ENCODE measurements at places on chromosomes 1 and 21.

- DNase-seq = peak; percentile 20
Measured at GRCh38 chr1:150235294-150235851, 539 bp downstream of the ANP32E start.

- DNase-seq = no peak
Measured at GRCh38 chr1:178951600-178951999, 74.1 kb upstream of the FAM20B start.

DNA sequence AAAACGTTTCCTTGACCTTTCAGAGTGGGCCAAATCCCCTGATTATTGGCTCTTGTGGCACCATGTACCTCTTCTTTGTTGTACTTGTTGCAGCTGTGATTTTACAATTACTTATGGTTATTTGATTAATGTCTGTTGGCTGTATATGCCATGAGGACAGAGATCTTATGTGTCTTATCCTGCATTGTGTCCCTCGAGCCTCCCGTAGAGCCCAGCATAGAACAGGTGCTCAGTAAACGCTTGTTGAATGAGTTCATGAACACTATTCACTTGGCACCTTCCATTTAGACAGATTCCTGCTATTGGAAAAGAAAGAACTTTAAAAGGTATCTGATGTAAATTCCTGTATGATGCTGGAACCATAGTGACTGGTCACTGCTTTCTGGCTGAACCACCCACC lies 48.4 kb downstream of the PGM1 start:
- DNase-seq = no peak

- DNase-seq = peak; percentile 49
Measured at GRCh38 chr1:119885903-119886783, 10.2 kb downstream of the ADAM30 start.

- DNase-seq = no peak
Measured at GRCh38 chr1:154171223-154171583, 16.3 kb upstream of the NUP210L start.

DNA sequence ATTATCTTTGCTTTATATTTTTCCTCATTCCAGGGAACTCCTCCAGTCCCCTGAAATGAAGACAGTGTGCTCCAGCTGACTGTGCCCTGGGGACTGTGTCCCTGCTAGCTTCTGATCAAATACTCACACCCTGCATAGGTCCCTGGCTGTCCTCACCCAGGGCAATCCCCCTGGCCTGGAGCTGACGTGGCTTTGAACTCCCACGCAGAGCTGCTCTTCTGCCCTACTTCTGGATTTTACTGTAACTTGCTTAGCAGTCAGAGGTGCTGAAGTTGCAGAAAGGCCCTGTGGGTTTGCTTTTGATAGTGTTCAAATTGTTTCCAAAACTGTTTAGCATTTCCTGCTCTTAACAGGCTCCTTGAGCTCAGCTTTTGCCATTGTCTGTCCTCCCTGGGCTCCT lies 186.5 kb downstream of the FASLG start:
- peak; percentile 42 for DNase-seq

- DNase-seq = no peak
Measured at GRCh38 chr1:60068393-60069045, 5.1 kb downstream of the C1orf87 start.

DNA sequence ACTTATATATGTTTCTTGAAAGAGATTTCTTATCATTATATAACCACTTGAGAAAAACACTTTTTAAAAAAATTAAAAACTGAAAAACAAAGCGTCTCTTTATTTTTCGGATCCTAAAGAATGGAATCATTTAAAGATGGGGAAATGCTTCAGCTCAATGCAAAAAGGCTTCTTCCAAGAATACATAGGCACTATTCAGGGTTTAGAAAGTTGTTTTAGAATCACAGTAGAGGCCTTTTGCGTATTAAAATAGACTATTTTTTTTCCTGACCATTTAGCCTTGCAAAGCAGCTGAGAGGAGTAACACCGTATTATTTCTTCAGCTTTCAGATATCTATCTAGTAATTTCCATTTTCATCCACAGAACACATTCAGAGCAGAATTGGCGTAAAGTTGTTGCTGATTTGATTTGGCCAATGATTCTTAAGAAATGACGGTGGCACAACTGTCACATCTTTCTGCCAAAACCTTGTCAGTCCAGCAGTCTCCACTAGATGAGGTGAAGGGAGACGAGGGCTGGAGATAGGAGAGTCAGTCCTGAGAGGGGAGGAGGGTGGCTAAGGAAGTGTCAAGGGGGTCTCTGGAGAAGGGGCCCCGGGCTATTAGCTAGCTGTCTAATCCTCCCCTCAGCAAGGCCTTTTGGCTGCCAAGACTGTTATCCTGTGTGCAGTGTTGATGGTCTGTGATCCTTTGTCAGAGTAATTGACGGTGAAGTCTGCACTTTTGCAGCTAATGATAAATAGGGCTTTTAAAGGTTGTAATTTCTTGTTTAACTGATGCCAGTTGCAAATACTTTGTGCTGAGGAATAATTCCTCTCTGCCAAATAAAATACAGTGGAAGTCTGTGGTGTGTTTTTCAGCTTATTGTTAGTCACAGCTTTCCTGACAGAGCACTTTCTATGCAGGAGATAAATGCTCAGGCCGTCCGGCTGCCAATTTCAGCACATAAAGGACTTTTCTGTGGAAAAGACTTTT lies 34.7 kb downstream of the PRRX1 start:
- DNase-seq = no peak

DNA sequence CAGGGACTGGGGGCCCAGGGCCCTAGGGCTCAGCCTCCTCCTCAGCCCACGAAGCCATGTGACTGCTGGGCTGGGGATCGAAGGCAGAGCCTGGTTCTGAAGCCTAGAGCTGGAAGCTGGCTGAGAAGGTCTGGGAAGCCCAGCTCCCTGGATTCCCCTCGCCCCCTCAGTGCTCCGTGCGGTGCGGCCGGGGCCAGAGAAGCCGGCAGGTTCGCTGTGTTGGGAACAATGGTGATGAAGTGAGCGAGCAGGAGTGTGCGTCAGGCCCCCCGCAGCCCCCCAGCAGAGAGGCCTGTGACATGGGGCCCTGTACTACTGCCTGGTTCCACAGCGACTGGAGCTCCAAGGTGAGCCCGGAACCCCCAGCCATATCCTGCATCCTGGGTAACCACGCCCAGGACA lies 9.1 kb downstream of the ADAMTSL4 start:
- DNase-seq = no peak

DNA sequence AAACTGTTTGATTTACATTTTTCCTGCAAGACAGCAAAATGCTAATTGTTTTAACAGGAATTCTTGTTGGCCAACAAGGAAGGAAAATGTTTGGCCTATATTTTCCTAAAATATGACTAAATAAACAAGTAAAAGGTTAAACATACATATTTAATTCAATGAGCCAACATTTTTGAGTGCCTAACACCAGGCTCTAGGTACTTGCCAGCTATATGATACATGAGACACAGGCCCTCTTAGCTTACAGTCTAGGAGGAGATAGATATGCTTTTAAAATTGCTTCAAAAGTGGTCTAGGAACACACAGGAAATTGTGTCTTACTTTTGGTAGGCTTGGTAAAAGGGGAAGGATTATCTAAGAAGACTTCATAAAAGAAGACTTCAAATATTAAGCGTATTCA lies 50.9 kb downstream of the PIGK start:
- DNase-seq = no peak

- no peak for DNase-seq
Measured at GRCh38 chr1:204697893-204698292, 12.4 kb upstream of the LRRN2 start.

DNA sequence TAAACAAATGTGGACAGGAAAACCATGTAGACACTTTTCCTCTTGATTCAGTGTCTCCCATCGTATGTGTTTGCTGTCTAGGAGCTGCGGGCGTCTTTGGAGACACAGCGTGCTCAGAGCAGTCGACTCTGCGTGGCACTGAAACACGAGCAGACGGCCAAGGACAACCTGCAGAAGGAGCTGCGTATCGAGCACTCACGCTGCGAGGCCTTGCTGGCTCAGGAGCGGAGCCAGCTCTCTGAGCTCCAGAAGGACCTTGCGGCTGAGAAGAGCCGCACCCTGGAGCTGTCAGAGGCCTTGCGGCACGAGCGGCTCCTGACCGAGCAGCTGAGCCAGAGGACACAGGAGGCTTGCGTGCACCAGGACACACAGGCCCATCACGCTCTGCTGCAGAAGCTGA lies 27.2 kb upstream of the DIP2A start:
- no peak for DNase-seq

GRCh38 chr1:180229483-180230415 lies at the start of gene LHX4:
Gene LHX4 (plus strand): TSS chr1:180230264. CDS start chr1:180230530, 266 bp downstream.
- DNase-seq = peak; percentile 24

- no peak for DNase-seq
Measured at GRCh38 chr1:98410082-98410481, 251.4 kb upstream of the SNX7 start.

- no peak for DNase-seq
Measured at GRCh38 chr1:110114784-110115183, 2.5 kb downstream of the UBL4B start.

DNA sequence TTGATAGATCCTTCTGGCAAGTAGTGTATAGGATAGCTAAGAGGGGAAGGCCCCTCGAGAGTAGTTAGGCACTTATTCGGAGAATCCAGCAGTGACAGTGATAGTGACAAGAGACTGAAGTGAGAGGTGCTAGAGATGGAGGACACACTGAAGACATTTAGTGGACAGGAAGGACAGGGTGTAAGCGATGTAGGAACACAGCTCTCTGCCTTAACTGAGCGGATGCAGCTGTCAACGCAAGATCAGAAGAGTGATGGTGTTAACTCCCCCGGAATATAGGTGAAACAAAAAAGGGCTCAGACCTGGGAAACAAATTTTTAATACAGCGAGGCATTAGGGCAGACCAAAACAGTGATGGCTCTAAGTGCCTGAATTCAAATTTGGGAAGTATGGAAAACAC lies 15.8 kb downstream of the SOD1 start:
- no peak for DNase-seq

DNA sequence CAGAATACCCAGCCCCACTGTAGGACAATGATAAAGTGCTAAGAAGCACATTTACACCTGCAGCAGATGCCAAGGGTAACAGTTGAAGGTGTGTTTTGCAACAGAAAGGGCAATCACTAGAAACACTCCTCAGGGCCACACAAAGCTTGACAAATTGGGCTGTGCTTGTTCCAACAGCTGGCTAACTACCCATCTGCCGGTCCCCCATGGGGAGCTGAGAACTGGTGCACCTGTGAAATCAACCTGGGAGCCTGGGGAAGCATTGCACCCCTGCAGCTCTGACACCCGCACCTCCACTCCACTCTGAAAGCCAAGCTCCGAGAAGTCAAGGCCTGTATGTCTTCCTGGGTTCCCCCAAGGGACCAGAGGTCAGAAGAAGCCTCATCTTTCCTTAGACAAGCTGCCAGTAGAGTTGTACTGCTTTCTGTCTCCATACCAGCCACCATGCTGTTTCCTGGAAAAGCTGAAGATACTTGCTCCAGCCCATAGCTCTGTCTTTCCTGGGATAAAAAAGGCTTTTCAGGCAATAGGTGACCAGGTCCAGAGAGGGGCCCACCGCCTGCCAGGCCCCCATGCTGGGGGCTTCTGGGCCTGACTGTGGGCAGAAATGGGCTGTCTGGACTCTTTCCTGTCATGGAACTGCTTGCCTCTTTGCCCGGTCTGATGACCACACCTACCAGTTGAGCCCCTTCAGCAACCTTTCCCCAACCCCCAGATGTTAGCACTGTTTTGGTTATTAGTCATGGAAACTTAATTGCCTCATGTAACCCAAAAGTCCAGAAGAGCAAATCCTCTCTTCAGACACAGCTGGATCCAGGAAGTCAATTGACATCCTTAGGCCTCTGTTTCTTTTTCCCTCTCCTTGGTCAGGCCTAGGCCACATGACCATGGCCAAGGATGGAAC lies 93.6 kb downstream of the KIF14 start:
- DNase-seq = no peak

DNA sequence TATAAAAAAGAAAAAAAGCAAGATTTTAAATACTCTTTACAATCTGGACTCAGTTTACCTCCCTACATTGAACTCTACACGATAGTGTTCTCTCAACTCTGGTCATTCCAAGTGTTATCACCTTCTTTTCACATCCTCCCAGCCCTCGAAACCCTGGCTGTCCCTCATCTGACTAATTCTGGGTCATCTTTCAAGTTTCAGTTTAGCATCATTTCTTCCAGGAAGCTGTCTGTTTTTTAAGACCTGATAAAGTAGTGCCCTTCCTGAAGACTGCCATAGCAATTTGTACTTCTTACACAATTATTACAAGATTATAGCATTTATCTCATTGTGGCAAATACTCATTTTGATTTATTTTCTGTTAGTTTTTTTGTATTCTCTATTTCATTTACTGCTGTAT lies 1.2 kb downstream of the ALG14 start:
- DNase-seq = no peak

DNA sequence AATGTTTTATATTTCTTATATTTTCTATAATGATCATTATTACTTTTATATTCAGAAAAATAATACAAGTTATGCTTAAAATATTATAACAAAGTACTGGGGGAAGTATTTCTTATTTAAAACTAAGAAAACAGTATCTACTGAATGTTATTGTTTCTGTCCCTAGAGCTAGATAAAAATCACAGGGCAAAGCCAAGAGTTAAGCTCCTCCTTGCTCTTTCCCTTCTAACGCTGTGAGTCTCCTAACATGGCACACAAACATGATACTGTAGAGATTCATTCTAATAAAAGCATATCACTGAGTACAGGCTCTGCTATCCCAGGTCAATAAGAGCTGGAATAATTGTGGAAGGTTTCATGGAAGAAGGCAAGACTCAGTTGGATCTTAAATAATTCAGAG lies 53.4 kb downstream of the PTPN14 start:
- DNase-seq = no peak

GRCh38 chr1:41286486-41286885 lies 44.4 kb upstream of the SCMH1 start:
- no peak for DNase-seq

DNA sequence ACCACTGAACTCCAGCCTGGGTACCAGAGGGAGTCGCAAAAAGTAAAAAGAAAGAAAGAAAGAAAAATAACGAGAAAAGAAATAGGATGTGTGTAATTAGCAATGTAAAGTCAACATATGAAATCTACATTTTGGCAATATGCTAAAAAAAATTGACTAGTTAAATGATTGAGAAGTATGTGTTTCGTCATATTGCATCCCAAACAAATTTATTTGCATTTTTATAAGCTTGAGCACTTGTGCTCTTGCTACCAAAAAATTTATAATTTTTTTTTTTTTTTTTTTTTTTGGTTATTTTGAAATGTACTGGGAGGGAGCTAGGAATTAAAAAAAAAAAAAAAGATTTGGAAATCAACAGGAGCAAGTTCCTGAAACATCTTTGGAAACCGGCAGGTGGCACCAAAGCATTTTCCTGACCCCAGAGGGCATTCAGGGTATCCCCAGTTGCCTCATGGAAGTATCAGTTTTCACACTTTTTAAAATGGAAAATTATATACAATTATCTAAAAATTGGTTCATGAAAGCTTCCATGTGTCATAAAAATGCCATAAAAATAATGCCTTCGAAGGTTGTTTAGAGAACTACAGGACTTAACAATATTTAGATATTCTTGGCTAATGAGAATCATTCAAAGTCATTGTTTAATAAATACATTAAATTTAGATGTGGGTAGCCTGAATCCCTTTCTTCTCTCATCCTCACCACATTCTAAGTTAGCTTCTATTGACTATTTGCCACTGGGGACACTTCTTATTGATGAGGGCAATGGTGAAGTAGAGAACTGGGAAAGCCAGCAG lies 4.8 kb upstream of the HEATR1 start:
- DNase-seq = no peak
